ENCODE measurements at places on chromosomes 2 and 18. TPM values are rescaled to one million over a fixed set of nuclear protein-coding genes. Genes with fewer than 3 reads are reported as not detected.

SESTD1 gene
- 10.4 TPM for total RNA-seq

METTL8 gene
- total RNA-seq, result 55.6 TPM

ASB18 gene
- not detected for total RNA-seq

TFCP2L1 gene
- total RNA-seq, result 18.5 TPM

NPAS2 gene
- total RNA-seq, result 31.8 TPM

MARCO gene
- total RNA-seq, result not detected

FOXI3 gene
- total RNA-seq, result not detected

MOCOS gene
- total RNA-seq, result 15.9 TPM

CLEC4F gene
- not detected for total RNA-seq

FAM117B gene
- 2.7 TPM for total RNA-seq

RBM45 gene
- total RNA-seq, result 14.5 TPM

IL36B gene
- not detected for total RNA-seq

Measured in tracheal epithelial cell (primary cell).